Activated T-cell treated with anti-CD3 and anti-CD28 coated beads, Interleukin-2, amount 50 U/mL, for 72 hours (primary cell): ENCODE measurements at places on chromosomes 16 and 17. TPM values are rescaled to one million over a fixed set of nuclear protein-coding genes. Genes with fewer than 3 reads are reported as not detected.
A peak's percentile ranks its signal among the peaks of the same experiment; 100 is the strongest.

DNA sequence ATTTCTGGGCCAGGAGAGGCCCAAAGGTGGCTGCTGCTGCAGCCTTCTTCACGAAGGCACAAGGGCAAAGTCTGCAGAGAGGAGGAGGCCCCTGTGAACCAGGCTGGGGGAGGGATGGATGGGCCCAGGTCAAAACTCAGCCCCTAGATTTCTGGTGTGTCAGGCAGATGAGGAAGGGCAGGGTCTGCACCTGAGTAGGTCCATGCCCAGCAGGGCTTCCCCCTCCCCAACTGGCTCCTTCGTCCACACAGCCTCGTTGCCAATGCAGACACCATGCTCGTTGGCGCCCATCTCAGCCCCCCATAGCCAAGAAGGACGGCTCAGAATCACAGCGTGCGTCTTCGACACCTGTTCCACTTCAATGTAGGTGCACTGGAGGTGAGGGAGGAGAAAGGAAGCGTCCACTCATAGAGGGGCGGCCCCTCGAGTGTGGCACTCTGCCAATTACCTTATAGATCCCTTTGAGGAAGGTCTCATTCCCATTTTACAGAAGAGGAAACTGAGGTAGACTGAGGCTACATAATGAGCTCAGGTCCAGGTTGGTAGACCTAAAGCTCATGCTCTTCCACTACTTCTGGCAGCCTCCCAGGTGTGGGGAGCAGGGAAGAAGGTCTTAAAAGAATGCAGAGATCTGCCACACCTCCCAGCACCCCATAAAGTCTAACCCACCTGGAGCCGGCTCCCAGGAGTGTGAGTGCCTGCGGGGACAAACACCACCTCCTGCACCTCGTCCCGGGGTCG is 902 bp downstream of the SCRN2 start:
- no peaks in the 10 kb centered on the region for H3K36me3 ChIP-seq
- DNase-seq: no peak
- H3K4me1 ChIP-seq: peaks cover 44% of the 10 kb centered on the region
- H3K27me3 ChIP-seq: peaks cover 12% of the 10 kb centered on the region

DNA sequence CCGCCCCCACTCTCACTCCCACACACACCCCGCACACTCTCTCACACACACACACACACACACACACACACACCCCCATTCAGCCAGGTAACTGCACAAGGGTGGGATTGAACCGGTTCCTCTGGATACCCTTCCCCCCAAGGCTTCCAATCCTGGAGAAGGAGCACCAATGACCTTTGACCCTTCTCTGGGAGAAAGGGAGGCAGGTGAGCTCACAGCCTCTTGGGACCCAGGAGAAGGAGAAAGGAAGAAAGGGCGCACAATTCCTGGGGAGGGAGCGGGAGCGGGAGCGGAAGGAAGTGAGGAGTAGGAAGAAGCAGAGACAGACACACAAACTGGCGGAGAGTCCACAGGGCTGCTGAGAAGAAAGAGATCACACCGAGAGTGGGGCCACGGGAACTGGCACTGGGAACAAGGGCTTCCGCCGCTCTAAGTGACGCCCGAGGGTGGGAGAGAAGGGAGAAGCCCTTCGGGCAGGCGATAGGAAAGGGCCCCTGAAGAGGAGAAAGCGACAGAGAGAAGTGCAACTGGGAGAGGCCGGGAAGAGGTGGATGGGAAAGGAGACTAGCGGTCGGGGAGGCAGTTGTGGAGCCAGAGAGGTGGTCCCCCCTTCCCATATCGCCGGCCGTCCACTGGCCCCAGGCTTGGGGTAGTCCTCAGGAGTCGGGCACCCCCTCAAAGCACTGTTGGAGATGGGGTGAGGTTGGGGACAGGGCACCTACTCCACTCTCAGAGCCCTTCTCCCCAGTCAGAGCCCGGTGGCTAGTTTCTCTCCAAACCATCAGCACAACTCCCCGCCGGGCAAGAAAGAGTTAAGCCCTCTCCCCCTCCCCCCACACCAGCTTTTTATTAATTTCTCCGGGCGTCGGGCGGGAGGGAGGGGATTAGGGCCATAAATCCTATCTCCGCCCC is 1.3 kb downstream of the SAMD14 start:
- DNase-seq: no peak
- peaks cover 3% of the 10 kb centered on the region for H3K36me3 ChIP-seq
- H3K4me3 ChIP-seq: peak overlapping the region; percentile 55
- peak overlapping the region; percentile 5 for H3K27ac ChIP-seq

GRCh38 chr17:71486261-71486660 is 634.6 kb upstream of the SOX9 start:
- DNase-seq: no peak
- H3K36me3 ChIP-seq: no peaks in the 10 kb centered on the region
- no peaks in the 10 kb centered on the region for H3K27me3 ChIP-seq
- H3K27ac ChIP-seq: no peak overlapping the region

GRCh38 chr16:21060027-21060510 is 90.6 kb downstream of the DNAH3 start:
- H3K36me3 ChIP-seq: no peaks in the 10 kb centered on the region
- H3K27ac ChIP-seq: no peak overlapping the region
- no peaks in the 10 kb centered on the region for H3K4me1 ChIP-seq
- H3K4me3 ChIP-seq: no peak overlapping the region
- no peak for DNase-seq
- H3K27me3 ChIP-seq: peaks cover 13% of the 10 kb centered on the region

The PRR29 gene
- 0.96 TPM for total RNA-seq

GRCh38 chr17:38906460-38907228 is 18.8 kb upstream of the LASP1NB start:
- H3K36me3 ChIP-seq: peaks cover 14% of the 10 kb centered on the region
- H3K27ac ChIP-seq: no peak overlapping the region
- peaks cover 30% of the 10 kb centered on the region for H3K4me1 ChIP-seq

The PIRT gene
- total RNA-seq: not detected

GRCh38 chr16:58119509-58119845 is 9.7 kb downstream of the CFAP20 start:
- no peak for DNase-seq
- H3K27me3 ChIP-seq: no peaks in the 10 kb centered on the region
- H3K4me1 ChIP-seq: peaks cover 23% of the 10 kb centered on the region
- no peak overlapping the region for H3K27ac ChIP-seq
- peaks cover 6% of the 10 kb centered on the region for H3K36me3 ChIP-seq

The GPR179 gene
- 0.60 TPM for total RNA-seq

- H3K4me3 ChIP-seq: peak overlapping the region; percentile 89
- H3K27ac ChIP-seq: peak overlapping the region; percentile 94
- no peaks in the 10 kb centered on the region for H3K27me3 ChIP-seq
- H3K36me3 ChIP-seq: peaks cover 2% of the 10 kb centered on the region
- no peak for DNase-seq
- H3K4me1 ChIP-seq: peaks cover 41% of the 10 kb centered on the region
Observed at GRCh38 chr17:30477774-30478115, 537 bp downstream of the GOSR1 start.

DNA sequence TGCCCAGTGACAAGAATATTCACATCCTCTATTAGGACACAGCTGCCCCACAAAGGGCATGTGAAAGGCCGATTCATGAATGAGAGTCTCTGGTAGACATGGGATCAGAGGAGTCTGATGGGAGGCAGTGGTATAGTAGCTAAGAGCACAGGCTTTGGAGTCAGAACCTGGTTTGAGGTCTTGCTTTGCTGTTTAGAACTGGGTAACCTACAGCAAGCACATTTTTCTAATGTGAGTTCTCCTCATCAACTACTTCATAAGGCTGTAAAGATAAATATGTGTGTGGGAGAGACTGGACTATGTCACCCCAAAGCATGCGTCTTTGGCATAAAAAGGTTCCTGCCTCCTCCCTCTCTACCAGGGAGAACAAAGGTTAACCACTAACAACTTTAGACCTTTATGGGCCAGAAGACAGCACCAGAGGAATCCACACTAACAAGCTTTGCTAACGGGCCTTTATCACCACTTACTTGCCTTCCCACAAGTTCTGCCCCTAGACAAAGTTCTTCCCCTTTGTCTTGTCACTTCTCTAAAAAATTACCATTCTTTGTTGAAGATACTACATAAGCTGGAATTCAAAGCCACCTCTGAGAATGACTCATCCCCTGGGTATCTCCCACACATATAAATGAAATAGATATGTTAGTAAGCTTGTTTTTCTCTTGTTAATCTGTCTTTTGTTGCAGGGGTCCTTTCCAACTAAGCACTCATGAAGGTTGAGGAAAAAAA is 21.1 kb downstream of the CDR2 start:
- H3K4me1 ChIP-seq: peaks cover 64% of the 10 kb centered on the region
- peak; percentile 12 for DNase-seq
- peak overlapping the region; percentile 52 for H3K4me3 ChIP-seq
- peaks cover 5% of the 10 kb centered on the region for H3K36me3 ChIP-seq
- H3K27me3 ChIP-seq: no peaks in the 10 kb centered on the region

GRCh38 chr16:35344012-35344762 is 1884.8 kb downstream of the TP53TG3F start:
- no peaks in the 10 kb centered on the region for H3K4me1 ChIP-seq
- no peak overlapping the region for H3K4me3 ChIP-seq
- H3K27me3 ChIP-seq: no peaks in the 10 kb centered on the region
- H3K36me3 ChIP-seq: peaks cover 7% of the 10 kb centered on the region
- no peak for DNase-seq
